ENCODE measurements at places on chromosomes 2 and 18.

- no peak for DNase-seq
These were observed 47.5 kb downstream of the EPAS1 start for GRCh38 chr2:46344706-46345105.

DNA sequence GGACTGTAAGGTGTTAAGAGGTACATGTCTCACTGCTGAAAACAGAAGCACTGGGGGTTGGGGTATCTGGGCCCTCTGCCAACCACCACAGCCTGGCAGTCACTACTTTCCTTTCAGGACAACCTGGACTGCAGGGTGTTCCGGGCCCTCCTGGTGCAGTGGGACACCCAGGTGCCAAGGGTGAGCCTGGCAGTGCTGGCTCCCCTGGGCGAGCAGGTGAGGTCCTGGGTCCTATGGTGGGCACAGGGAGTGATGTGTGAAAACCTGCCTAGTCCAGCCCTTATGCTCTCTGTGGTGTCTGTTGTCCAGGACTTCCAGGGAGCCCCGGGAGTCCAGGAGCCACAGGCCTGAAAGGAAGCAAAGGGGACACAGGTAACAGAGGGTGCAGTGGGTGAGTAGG lies 40.0 kb downstream of the MARCO start:
- no peak for DNase-seq

- no peak for DNase-seq
These were observed 116.3 kb downstream of the POLE4 start for GRCh38 chr2:75074708-75075107.

DNA sequence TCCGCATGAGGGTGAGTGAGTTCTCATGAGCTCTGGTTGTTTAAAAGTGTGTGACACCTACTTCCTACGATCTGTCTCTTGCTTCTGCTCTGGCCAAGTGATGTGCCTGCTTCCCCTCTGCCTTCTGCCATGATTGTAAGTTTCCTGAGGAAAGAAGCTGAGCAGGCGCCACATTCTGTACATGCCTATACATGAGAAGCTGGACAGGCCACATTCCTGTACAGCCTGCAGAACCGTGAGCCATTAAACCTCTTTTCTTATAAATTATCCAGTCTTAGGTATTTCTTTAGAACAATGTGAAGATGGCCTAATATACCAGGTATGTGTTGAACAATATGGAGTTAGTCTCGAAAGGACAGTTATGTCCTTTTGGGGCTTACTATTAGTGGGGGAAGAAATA lies 281.0 kb downstream of the ALK start:
- no peak for DNase-seq

DNA sequence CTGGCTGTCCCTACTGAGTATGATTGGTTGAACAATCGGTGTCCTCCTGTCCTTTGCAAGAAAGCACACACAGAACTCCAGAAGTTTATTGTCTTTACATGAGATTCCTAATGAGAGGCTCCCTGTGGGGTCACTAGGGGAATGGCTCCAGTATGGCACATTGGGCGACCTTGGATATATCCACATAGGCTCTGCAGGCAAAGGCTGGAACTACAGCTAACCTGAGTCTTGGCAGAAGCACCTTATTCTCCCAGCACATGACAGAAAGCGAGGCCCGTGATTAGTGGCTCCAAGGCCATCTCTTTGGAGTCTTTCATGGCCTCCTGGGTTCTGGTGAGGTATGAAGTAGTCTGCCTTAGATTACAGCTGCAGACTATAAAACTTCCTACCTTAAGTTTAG lies 49.0 kb downstream of the ZDBF2 start:
- DNase-seq: no peak

DNA sequence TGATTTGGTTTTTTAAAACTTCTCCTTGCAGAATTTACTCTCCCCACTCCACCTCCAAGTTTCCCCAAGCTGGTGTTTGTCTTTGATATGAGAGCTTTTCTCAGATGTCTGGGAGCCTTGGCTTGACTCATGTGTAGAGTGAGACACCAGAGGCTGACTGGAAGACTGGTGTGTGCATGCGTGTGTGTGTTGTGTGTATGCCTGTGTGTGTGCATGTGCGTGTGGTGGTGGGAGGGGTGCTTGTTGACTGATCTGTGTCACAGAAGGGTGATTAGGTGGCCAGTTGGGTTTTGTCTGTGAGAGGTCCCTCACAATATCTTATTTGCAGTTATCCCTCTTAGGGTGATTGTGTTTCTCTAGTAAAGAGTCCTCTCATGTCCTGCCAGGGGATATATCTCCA lies 50.5 kb upstream of the HPCAL1 start:
- DNase-seq: no peak

- no peak for DNase-seq
These were observed 131.7 kb downstream of the KLHL29 start for GRCh38 chr2:23516520-23517256.

- DNase-seq: peak; percentile 1
These were observed 236.5 kb upstream of the SPHKAP start for GRCh38 chr2:228417956-228418355.

- no peak for DNase-seq
These were observed 168.2 kb upstream of the LRP1B start for GRCh38 chr2:142299021-142299420.

- DNase-seq: no peak
These were observed 974.3 kb upstream of the CELF4 start for GRCh38 chr18:38539856-38540255.

GRCh38 chr2:28375236-28375635 lies 17.4 kb upstream of the FOSL2 start:
- no peak for DNase-seq

- no peak for DNase-seq
These were observed 594.8 kb downstream of the METTL4 start for GRCh38 chr18:1976484-1976883.

DNA sequence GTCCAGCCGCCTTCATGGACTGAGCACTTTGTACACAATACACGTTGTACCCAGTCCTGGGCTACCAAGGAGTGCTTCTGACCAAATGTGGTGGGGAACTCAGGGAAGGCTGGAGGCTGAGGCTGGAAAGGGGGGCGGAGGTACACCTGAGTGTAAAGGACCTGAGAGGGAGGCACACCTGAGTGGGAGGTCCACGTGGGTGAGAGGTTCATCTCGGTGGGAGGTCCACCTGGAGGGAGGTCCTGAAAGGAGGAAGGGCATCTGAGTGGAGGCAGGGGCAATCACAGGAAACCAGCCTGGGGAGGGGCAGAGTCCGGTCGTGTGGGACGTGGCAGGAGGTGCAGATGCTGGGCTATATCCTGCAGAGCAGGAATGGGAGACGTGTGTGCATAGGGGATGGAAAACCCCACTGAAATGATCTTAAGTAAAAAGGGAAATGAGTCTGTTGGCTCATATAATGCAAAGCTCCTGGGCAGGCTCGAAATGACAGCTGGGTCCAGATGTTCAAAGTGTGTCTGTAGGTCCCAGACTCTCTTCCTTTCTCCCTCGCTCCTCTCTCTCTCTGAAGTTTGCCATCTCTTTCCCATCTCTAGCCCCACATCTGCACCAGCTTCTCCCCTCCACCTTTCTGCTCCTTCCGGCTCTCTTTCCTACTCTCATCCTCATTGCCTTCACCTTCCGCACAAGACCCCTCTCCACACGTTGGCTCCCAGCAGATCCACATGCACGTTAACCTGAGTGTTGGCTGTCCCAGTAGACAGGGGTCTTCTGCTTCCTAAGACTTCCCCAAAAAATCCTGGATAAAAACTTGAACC lies 137.7 kb downstream of the PXDN start:
- DNase-seq: no peak

- DNase-seq: no peak
These were observed 6.0 kb downstream of the WDR54 start for GRCh38 chr2:74427551-74427950.

- DNase-seq: no peak
These were observed 1935.1 kb upstream of the PIK3C3 start for GRCh38 chr18:40019797-40020392.

- peak; percentile 99 for DNase-seq
These were observed 119.3 kb upstream of the SIX2 start for GRCh38 chr2:45128580-45128997.

DNA sequence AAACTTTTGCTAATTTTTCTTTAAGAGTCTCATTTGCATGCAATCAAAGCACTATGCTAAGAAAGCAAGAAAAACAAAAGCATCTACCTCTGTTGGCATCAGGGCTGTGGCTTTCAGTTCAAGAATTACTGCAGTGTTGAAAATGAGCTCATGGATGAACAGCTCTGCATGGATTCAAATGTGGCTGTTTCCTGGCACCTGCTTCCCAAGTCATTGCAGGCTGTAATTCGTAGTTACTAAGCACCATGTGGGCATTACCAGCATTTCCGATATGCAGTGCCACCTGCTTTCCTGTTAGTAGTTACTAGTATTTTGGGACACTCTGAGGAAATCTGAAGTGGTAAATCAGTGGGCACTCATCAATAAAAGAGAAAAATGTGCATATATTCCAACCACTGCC lies 37.8 kb upstream of the FAM110C start:
- no peak for DNase-seq

GRCh38 chr18:78774741-78775141 lies 204.9 kb upstream of the SALL3 start:
- no peak for DNase-seq

DNA sequence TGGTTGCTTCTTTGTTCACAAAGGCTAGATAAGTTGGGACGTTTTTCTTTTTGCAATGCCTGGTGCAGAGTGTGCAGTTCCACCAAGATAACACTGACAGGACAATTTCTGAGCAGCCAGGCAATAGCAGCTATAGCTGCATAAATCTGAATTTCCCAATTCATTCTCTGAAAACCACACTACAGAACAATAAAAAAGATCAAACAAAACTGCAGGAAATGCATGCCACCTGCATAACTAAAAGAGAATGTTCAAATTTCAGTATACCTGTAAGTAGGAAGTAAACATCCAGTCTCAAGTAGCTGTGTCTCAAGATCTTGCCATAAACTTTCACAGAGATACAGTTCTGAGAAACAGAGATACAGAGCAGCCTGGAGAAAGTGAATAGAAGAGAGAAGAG lies 5.3 kb upstream of the KCTD18 start:
- no peak for DNase-seq

- no peak for DNase-seq
These were observed 39.9 kb downstream of the TGFA start for GRCh38 chr2:70513738-70514137.

DNA sequence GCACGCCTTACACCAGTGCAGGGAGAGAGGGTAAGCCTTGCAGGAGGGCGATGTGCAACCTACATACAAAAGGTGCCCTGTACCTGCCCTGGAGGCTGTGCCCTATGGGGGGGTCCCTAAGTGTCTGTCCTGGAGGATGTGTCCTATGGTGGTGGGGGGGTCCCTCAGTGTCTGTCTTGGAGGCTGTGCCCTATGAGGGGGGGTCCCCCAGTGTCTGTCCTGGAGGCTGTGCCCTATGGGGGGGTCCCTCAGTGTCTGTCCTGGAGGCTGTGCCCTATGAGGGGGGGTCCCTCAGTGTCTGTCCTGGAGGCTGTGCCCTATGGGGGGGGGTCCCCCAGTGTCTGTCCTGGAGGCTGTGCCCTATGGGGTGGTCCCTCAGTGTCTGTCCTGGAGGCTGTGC lies 216.6 kb downstream of the HDAC4 start:
- DNase-seq: no peak

DNA sequence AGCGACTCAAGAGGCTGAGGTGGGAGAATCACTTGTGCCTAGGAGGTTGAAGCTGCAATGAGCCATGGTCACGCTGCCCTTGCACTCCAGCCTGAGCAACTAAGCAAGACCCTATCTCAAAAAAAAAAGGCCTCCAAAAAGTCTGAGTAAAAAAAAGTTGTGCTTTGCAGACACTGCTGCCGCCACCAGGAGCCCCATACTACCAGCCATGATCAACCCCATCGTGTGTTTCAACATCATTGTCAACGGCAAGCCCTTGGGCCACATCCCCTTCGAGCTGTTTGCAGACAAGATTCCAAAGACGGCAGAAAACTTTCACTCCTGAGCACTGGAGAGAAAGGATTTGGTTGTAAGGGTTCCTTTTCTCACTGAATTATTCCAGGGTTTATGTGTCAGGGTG lies 137.1 kb downstream of the INO80D start:
- DNase-seq: no peak

GRCh38 chr2:167114018-167114417 lies 225.7 kb downstream of the XIRP2 start:
- no peak for DNase-seq

- peak; percentile 55 for DNase-seq
These were observed 552.0 kb upstream of the CDH2 start for GRCh38 chr18:28728891-28729290.

DNA sequence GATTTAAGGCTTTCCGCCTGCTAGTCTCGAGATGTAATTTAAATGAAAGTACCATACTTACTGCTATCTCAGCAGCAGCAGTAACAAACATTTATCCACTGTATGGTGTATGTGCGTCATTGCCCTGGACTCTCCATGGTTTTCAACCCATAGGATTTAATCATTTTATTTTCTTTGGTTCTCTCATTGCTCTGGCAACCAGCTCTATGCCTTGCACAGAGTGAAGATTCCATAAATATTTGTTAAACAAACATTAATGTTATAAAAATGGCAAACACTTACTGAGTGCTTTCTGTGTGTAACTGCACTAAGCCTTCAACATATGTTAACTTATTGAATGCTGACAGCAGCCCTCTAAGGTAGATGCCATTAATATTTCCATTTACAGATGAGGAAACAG lies 1.3 kb upstream of the LMAN1 start:
- no peak for DNase-seq

DNA sequence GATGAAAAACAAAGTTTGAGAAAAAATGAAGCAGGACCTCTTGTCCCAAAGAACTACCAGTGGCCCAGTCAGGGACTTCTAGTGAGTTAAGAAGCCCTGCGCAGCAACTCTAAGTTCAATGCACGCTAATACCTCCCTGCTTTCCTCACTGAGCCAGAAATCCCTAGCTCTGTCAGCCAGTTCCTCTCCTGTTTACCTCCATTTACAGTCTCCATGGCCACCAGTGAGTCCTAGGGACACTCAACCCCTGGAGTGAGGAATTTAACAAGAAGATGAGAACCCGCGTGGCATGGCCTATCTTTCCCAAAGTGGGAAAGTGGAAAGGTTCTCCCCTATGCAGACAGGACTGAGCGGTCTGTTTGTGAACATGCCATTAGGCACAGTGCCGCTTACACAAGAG lies 31.0 kb downstream of the MRPL33 start:
- peak; percentile 32 for DNase-seq

DNA sequence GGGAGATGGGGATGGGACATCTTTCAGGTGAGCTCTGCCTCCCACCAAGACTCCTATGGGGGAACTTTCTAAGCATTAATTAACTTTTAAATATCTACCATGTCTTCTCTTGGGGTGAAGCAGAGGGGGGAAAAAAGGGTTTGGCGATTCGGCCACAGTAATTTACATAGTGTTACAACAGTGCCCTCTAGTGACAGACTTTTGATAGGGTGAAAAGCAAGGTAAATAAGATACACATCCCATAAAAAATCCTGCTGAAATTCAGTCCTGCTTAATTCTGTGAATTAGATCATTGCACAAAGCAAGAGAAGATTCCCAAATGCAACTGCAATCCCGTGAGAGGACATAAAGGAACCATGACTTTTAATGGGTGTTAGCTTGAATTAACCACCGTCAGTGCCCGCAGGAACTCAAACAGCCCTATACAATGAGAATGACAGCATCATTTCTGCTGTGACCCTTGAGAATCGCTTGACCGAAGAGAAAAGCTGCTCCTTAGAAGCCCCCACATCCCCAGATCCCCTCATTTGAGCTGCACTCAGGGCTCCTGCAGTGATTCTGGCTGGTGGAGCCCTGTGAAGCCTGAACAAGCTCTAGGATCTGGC lies 32.8 kb downstream of the FAM124B start:
- DNase-seq: peak; percentile 44

- no peak for DNase-seq
These were observed 97.2 kb upstream of the GPR45 start for GRCh38 chr2:105144152-105144940.

- no peak for DNase-seq
These were observed 15.0 kb downstream of the ERCC3 start for GRCh38 chr2:127278959-127279358.

- DNase-seq: no peak
These were observed 85.1 kb downstream of the BCL2L11 start for GRCh38 chr2:111205774-111206173.
